Stomach (tissue), 19 donors: ENCODE measurements at places on chromosomes 6 and 20. TPM values are rescaled to one million over a fixed set of nuclear protein-coding genes. Genes with fewer than 3 reads are reported as not detected.

Gene ENPP5
- 2.6 TPM for total RNA-seq

Gene EEF1A2
- not detected for total RNA-seq

DNA sequence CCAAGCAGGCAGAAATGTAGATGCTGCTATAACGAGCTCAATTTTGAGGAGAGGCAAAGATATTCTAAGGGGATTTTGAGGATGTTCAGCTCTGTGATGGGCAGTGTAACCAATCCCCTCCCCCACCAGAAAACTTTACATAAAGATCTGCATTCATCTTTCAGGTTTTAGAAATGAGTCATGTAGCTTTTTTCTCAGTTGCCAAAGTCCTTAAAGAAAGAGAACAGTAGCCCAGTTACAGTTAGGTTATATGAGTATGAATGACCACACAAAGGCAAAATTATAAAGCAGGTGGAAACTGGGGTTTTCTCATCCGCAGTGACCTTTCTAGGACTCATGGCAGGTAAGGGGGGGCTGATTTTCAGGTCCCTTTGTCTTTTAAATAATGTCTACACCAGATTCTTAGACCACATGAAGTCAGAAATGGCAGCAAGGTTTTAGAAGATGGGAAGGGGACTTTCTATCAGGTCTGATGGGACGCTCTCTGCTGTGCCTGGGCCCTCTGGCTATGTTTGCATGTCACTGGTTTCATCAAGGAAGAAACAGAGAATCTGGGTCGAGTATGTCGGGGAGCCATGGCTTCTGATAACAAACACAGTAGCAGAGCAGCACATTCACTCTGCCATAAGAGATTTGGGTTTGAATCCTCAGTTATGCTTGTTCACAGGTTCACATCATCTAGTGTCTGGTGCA is 94.7 kb downstream of the CLIC5 start:
- no peak overlapping the region for H3K4me3 ChIP-seq
- H3K4me1 ChIP-seq: no peaks in the 10 kb centered on the region
- H3K27me3 ChIP-seq: peaks cover 3% of the 10 kb centered on the region
- no peak for DNase-seq
- H3K27ac ChIP-seq: no peak overlapping the region
- H3K36me3 ChIP-seq: no peaks in the 10 kb centered on the region

- no peak overlapping the region for H3K4me3 ChIP-seq
- peaks cover 31% of the 10 kb centered on the region for H3K36me3 ChIP-seq
- H3K27ac ChIP-seq: no peak overlapping the region
- no peaks in the 10 kb centered on the region for H3K27me3 ChIP-seq
Measured at GRCh38 chr20:63587776-63588591, 13.9 kb upstream of the HELZ2 start.

DNA sequence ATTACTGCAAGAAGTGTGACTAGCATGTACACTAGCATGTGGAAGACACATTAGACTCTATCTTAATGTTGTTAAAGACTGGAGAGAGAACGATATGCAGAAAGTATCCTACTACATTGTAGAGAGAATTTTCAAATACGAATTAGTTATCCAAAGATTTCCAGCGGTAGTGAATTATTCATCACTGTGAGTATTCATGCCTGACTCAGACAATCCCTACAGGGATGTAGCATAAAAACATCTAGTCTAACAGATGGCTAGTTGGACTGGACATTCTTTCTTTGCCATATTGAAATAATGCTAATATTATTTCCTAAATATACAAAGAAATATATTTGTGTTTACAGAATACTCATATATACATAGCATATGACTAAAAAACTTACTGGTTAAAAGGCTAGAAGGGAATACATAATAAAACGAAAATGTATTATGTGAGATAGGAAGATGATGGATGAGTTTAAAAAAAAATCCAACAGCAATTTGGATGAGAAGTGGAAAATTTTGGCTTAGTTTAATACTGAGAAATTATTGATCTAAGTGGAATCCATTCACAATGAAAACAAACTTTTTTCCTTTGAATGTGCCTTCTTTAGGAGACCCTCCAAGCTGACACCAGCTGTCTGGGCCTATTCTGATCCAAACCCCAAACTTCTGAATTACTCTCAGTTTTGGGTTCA is 580.7 kb downstream of the RFPL4B start:
- no peak overlapping the region for H3K4me3 ChIP-seq
- H3K4me1 ChIP-seq: no peaks in the 10 kb centered on the region
- no peaks in the 10 kb centered on the region for H3K36me3 ChIP-seq

GRCh38 chr6:156645097-156645496 is 132.1 kb upstream of the ARID1B start:
- H3K36me3 ChIP-seq: no peaks in the 10 kb centered on the region
- no peak for DNase-seq
- no peak overlapping the region for H3K4me3 ChIP-seq
- H3K4me1 ChIP-seq: peaks cover 8% of the 10 kb centered on the region
- no peak overlapping the region for H3K27ac ChIP-seq

GRCh38 chr6:53603386-53604116 is 58.6 kb upstream of the GCLC start:
- no peaks in the 10 kb centered on the region for H3K36me3 ChIP-seq
- H3K27me3 ChIP-seq: no peaks in the 10 kb centered on the region
